A549 treated with dexamethasone at 1 μM for 4 hours (cell line): ENCODE measurements at places on chromosomes 1 and 21. TPM values are rescaled to one million over a fixed set of nuclear protein-coding genes. Genes with fewer than 3 reads are reported as not detected.

SIK1 gene
- 7.9 to 17.4 TPM (median 15.9 TPM) in 5 replicates for total RNA-seq

HFM1 gene
- total RNA-seq, result 0.07 to 0.14 TPM in 2 of 5 replicates, not detected in the others

MFAP2 gene
- 0.57 to 2.0 TPM (median 1.3 TPM) in 5 replicates for total RNA-seq

NOS1AP gene
- 0.14 to 0.40 TPM (median 0.27 TPM) in 5 replicates for total RNA-seq

OXCT2 gene
- 0.39 to 0.72 TPM (median 0.62 TPM) in 5 replicates for total RNA-seq

GBP6 gene
- not detected in 5 replicates for total RNA-seq

GPR161 gene
- 10.3 to 18.0 TPM (median 16.2 TPM) in 5 replicates for total RNA-seq

PBX1 gene
- total RNA-seq, result 9.5 to 18.0 TPM (median 15.8 TPM) in 5 replicates

MPZ gene
- total RNA-seq, result 0.15 to 0.26 TPM (median 0.23 TPM) in 5 replicates

HRNR gene
- not detected in 5 replicates for total RNA-seq

TMPRSS3 gene
- 0.09 to 0.53 TPM (median 0.21 TPM) in 5 replicates for total RNA-seq

WLS gene
- total RNA-seq, result 14.8 to 18.5 TPM (median 15.0 TPM) in 5 replicates

FCN3 gene
- total RNA-seq, result not detected in 5 replicates

CD160 gene
- not detected in 5 replicates for total RNA-seq

UMODL1 gene
- total RNA-seq, result not detected in 5 replicates

NTNG1 gene
- total RNA-seq, result not detected in 5 replicates

SLC66A1 gene
- total RNA-seq, result 15.8 to 22.6 TPM (median 21.1 TPM) in 5 replicates

DUSP23 gene
- 58.0 to 74.4 TPM (median 72.4 TPM) in 5 replicates for total RNA-seq

GSTM5 gene
- not detected in 5 replicates for total RNA-seq

PCSK9 gene
- total RNA-seq, result 1.8 to 3.2 TPM (median 2.5 TPM) in 5 replicates

SLFNL1 gene
- total RNA-seq, result 0.02 to 0.07 TPM (median 0.04 TPM) in 4 of 5 replicates, not detected in the other

COL6A2 gene
- total RNA-seq, result 14.9 to 20.1 TPM (median 17.6 TPM) in 5 replicates

CFHR2 gene
- total RNA-seq, result not detected in 5 replicates

SPRR3 gene
- not detected in 5 replicates for total RNA-seq

HAPLN2 gene
- total RNA-seq, result 0.09 to 0.46 TPM (median 0.19 TPM) in 5 replicates

RAB42 gene
- 2.5 to 4.0 TPM (median 3.1 TPM) in 5 replicates for total RNA-seq

LRRC3 gene
- total RNA-seq, result 1.7 to 2.5 TPM (median 2.4 TPM) in 5 replicates

KCNA2 gene
- total RNA-seq, result 0.02 to 0.20 TPM (median 0.05 TPM) in 5 replicates

SMCP gene
- total RNA-seq, result not detected in 5 replicates

CLEC20A gene
- not detected in 5 replicates for total RNA-seq

CRYZL1 gene
- total RNA-seq, result 12.2 to 15.0 TPM (median 13.7 TPM) in 5 replicates

TNFRSF18 gene
- 0.07 TPM in 1 of 5 replicates, not detected in the others for total RNA-seq

AQP10 gene
- total RNA-seq, result not detected in 5 replicates

KIAA0040 gene
- 0.76 to 1.4 TPM (median 1.1 TPM) in 5 replicates for total RNA-seq

SH2D1B gene
- total RNA-seq, result 0.11 to 0.36 TPM (median 0.21 TPM) in 5 replicates

PSMB4 gene
- 345 to 394 TPM (median 364 TPM) in 5 replicates for total RNA-seq

DDAH1 gene
- 8.0 to 10.6 TPM (median 9.0 TPM) in 5 replicates for total RNA-seq

ANKRD34A gene
- 0.24 to 0.47 TPM (median 0.35 TPM) in 5 replicates for total RNA-seq
